ENCODE measurements at places on chromosomes 3 and 15.

- no peak for DNase-seq
Observed at GRCh38 chr3:131728898-131729642, 226.3 kb upstream of the MRPL3 start.

DNA sequence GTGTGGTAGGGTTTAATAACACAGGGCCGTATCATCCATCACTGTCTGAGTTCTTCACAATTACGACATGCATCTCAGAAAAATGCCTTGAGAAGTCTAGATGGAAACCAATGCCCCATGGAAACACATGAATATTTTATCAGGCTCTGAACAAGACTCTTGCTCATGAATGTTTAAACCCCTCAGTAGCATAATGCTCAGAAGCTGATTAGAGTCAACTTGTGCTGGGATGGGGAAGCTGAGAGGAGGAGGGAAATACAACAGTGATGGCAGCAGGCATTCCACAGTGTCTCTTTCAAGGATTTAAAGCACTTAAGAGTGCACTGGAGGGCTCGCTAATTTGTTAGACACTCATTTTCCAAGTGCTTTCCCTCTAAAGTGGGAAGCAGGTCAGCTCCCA lies 3.8 kb downstream of the GPR156 start:
- no peak for DNase-seq

GRCh38 chr3:38116471-38117162 lies 20.3 kb downstream of the ACAA1 start:
- DNase-seq: no peak

- no peak for DNase-seq
Observed at GRCh38 chr3:67325231-67325630, 327.1 kb downstream of the KBTBD8 start.

GRCh38 chr3:49530231-49530630 lies 24.0 kb upstream of the BSN start:
- DNase-seq: no peak

DNA sequence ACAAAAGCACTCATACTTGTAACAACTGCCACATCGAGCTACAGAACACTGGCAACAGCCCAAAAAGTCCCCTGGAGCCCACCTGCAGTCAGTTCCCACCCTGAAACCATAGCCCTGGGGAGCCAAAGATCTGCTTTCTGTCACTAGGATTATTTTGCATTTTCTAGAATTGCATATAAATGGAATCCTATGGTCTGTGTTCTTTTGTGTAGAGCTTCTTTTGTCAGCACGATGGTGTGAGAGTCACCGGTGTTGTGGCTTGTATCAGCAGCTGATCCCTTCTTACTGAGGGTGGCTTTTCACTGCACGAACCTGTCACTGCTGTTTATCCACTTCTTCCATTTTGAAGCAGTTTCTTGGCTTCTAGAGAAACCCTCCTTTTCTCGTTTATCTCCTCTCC lies 60.1 kb upstream of the PRR23E start:
- no peak for DNase-seq

GRCh38 chr3:184725176-184725719 lies 13.4 kb upstream of the MAGEF1 start:
- no peak for DNase-seq

GRCh38 chr15:40190591-40190990 lies 29.7 kb downstream of the BUB1B start:
- DNase-seq: no peak

DNA sequence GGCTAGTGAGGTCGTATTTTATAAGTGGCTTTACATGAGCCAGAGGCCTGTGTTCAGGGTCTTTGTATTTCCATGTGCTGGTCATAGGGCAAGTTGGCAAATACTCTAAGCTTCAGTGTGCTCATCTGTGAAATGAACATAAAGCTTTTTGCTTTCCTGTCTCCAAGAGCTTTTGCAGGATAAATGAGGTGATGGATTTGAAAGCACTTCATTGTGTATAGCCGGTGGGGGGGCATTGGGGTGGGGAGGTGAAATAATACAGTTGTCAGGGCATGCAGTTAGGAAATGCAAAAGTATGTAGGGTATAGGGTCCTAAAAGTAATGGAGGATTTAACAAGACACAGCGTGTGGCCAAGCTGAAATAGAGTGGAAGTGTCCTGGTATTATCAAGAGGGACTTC lies 67.7 kb downstream of the ARNT2 start:
- DNase-seq: no peak

DNA sequence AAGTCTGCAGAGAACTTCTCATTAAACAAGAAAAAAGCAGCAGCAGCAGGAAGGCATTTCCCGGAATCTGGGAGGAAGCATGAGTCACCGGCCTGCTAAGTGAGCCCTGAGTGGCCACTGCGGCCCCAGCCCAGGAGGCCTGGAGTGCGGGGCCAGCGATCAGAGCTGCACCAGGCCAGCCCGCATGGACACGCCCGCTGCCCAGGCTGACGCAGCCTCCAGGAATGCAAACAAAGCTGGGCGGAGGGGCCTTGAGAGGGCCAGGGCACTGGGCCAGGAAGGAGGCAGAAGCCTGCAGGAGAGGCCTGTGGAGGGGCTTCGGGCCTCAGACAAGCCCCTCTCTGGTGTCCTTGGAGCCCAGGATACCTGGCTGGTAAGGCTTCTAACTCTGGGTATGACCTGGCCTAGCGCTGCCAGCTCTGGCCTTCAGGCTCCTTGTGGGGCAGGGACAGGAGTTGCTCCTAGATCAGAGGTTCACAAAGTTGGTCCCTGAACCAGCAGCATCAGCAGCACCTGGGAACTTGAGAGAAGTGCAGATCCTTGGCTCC lies 101.2 kb downstream of the SMAD6 start:
- no peak for DNase-seq

DNA sequence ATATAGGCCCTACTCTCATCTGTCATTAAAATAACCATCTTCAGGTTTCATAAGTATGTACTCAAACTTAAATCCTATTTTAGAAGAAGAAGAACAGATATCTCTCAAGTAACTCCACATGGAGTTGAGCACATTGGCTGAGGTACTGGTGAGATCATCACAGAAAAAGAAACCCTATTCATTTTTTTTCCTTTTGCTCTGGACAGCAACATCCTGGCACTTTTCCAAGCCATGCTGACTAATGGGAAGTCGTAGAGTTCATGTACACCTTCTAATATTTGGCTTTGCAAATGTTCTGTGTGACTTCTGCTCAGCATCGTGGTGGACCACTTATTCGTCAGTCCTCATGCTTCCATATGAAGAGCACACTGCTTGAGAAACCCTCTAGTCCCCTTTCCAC lies 336.0 kb upstream of the KCNH8 start:
- DNase-seq: no peak

GRCh38 chr3:139434764-139435307 lies 41.5 kb downstream of the RBP2 start:
- no peak for DNase-seq

GRCh38 chr15:55526559-55527036 lies 18.6 kb upstream of the DNAAF4 start:
- DNase-seq: peak; percentile 24

DNA sequence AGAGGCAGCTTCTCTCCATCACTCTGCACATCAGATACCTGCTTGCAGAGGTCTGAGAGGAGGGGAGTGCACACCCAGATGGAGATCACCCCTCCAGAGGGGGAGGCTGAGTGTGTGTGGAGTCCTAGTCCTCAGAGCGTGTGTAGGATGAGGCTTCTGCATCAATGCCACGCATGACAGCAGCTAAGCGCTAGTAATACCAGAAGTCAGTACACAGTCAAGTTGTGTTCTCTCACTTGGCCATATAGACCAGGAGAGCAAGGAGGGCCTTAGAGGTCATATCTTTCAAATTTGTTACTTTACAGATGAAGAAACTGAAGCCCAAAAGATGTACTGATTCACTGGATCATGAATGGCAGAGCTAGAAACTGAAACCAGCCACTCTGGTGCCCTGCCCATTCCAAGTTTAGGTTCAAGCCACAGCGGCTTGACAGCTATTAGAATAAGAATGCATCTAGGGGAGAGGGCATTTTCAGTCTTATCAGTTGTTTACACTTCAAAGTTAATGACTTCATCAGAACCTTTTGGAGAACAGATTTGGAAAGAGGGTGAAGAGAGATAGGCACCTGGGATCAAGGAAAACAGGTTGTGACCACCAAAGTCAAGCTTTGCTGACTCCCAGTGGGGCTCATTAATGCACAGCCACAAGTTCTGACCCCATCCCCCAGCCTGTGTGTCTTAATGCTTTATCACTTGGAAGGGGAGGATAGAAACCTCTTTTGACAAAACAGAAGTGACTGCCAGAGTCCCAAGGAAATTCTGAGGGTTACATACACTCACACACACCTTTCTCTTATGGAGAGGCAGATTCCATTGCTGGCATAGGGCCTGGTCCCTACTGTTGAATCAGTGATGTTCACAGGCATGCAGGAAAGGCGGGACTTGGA lies 310.3 kb downstream of the CHST2 start:
- peak; percentile 13 for DNase-seq

- DNase-seq: no peak
Observed at GRCh38 chr15:27744641-27745040, 354.5 kb downstream of the OCA2 start.

DNA sequence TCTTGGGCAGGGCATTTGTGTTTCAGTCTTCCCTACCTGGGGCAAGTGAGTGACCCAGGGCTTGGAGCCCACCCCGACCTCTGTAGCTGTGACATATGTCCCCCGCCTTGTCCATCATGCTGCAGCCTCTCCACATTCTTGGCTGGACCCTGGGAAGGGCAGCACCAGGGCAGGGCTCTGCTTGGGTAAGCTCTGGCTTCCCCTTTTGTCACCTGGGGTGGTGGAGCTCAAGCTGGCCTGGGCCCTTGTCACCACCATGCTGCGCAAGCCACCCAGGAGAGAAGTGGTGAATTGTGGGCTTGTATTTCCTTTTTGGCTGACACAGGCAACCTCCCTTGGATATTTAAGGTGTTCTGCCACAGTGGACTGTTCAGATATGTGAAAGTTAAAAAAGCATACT lies 29.3 kb downstream of the SPSB4 start:
- no peak for DNase-seq

DNA sequence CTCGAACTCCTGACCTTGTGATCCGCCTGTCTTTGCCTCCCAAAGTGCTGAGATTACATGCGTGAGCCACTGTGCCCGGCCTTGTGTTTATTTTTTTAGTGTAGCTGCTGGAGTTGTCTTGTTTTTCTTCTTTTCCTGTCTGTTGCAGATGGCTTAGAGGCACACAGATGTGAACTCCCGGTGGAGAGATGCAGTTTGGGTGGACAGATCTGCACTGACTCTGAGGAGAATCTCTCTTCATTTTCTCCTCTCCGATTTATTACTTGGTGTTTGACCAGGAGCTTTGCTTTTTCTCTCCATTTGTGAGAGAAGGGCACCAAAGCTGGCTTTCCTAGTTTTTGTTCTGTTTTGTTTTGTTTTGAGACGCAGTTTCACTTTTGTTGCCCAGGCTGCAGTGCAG lies 62.7 kb downstream of the USP13 start:
- no peak for DNase-seq

DNA sequence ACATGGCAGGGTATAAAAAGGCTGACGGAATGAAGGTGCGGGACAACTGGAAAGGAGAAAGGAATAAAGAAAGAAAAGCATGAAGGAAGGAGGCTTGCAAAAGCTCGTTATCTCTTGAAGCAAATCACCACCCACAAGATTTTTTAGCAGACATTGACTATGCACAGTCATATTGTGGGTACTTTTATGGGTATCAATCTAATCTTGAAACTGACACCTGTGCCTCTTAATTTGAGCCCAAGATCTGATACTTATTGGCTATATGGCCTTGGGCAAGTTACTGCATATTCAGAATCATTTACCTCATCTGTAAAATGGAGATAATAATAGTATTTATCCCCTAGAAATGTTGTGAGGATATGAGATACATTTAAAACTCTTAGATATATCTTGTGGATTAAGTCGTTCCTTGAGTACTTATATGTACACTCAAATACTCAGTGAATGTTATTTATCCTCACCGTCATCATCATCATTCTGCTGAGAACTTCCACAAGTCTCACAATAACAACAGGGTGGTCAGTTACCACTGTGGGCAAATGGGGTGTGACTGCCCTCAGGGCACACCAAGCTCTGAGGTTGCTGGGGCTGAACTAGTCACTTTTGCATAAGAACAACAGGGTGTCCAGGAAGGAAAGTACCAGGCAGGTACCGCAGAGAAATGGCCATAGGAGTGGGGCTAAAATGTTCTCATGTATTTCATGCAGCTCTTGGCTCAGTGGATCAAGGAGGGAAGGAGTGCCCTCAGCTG lies 266.1 kb downstream of the SLC9A9 start:
- DNase-seq: no peak

- DNase-seq: no peak
Observed at GRCh38 chr3:55013145-55013925, 85.5 kb upstream of the LRTM1 start.

- DNase-seq: no peak
Observed at GRCh38 chr3:59107856-59108815, 58.3 kb upstream of the CFAP20DC start.

- DNase-seq: no peak
Observed at GRCh38 chr3:127161236-127161635, 31.7 kb upstream of the PRR23E start.

DNA sequence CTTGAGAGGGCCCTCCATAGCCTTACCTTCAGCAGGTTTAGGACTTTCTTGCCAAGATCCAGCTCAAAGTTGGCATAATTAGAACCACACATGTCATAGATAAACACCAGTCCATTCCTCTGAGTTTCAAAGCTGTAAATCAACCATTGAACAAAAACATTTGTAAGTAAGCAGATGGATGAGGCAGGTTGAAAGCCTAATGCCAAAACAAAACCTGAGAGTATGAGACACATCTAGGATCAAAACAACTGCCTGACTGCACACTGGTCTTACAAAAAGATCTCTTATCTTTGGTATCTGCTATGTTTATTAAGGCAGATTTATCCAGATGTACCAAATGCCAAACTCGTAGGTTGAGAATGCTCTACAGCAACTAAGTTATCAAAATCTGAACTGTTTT lies 61.9 kb downstream of the PTPN9 start:
- no peak for DNase-seq

GRCh38 chr3:65436580-65436979 lies 602.1 kb downstream of the MAGI1 start:
- no peak for DNase-seq

DNA sequence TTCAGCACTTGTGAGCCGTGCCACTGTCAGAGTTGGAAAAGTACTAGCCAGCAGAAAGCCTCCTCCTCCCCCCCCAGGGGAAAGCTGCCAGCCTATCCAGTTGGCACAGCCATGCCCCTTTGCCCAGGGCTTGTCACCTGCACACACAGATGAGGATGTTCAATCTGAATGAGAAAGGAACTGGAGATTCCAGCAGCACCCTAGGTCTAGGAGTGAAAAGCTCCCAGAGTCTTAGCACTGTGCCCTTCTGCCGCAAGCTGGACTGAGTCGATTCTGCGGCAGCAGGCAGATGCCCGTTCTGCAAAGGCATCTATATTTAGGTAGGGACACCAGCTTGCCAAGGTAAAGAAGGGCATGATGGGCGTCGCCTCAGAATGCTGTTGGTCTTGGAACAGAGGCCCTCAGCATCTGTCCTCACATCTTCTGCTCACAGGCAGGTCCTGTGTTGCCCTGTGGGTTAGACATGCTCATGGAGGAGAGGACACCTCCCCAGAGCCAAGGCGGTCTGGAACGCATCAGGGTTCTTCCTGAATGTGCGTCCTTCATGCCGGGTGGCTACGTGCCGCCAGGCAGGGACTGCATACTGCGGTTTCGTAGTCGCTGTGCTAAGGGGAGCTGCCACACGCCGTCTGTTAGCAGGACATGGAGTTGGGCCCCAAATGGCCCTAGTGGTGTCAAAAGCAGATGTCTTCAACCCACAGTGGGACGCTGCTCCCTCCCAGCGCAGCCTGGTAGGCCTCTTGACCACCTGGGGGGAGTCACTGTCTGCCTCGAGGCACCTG lies 109.5 kb downstream of the VGLL4 start:
- DNase-seq: no peak

- DNase-seq: no peak
Observed at GRCh38 chr15:62883938-62884479, 158.5 kb upstream of the TPM1 start.

GRCh38 chr3:190739641-190740185 lies 122.8 kb downstream of the GMNC start:
- DNase-seq: no peak

All from B cell (primary cell).